Foreskin keratinocyte (primary cell): ENCODE measurements at places on chromosomes 12 and 14. TPM values are rescaled to one million over a fixed set of nuclear protein-coding genes. Genes with fewer than 3 reads are reported as not detected.

DNA sequence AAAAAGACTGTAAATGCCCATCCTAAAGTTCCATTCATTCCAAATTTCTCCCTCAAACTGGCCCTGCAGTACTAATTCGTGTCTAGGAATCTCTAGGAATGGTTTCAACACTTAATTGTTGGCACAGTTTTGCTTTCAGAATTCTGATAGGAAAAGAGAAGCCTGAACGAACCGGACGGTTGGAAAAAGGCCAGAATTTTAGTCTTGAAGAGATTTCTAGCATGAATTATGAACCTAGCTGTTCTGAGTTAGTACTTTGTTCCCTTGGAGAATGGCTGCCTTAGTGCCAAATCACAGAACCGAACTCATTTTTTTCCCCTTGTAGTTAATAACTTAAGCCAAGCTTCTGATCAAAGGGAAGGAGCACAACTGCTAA is 262.6 kb downstream of the ADAMTS20 start:
- DNase-seq: no peak

DNA sequence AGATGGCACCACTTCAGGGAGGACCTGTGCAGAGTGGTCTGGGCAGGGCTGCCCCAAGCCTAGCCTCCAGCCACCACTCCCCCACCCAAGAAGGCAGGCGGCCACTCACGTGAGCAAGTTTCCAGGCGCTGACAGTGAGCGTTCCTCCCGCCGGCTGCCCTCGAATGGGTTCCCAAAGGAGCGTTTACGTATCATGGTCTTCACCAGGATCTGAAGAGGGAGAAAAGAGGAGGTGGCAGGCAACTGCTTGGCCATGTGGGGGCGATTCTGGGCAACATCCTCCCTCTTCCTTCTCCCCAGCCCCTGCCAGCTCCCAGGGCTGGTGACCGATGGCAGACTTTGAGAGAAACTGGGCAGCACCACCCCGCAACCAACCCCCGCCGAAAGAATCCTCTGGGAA is 35.1 kb downstream of the P2RX4 start:
- DNase-seq: no peak

DNA sequence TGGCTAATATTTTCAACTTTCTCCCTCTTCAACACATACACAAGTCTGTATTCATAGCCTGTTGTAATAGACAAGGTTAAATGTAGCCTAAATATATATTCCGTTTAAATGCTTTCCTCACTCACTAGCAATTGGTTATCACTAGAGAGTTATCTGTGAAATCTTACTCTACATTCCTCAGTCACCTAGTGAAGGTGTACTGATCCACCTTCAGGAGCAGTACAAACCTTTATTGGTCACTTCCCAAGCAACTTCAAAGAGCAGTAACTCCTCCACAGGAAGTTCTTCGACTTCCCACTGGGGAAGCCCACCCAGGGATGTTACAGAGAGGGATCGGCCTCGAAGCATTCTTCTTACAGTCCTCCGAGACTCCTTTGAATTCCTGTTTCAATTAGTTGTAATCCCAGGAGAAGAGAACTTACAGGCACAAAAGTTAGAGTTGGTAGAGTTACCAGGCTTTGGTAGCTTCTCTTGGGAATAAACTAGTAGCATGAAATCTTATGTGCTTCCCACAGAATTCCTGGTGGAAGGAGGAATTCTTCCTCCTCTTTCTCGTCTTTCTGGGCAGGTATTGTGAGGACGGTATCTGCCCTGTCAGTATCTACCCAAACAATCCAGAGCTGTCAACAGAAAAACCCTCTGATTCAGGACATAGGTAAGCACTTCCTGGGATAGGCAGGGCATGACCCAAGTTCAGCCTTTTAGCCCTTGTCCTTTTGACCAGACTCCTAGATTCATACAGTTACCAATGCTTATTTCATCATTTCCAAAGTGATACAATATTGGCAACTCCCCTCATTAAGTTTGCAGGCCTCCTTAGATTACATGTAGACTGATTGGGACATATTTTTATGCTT is at the start of gene GYS2:
TSS of gene GYS2 (minus strand) at position 603 of the 857 bp plus-strand sequence. CDS start at position 348, 255 bp downstream.
- DNase-seq: no peak

GRCh38 chr14:20631023-20631879 is 10.2 kb downstream of the OR6S1 start:
- peak; percentile 7 for DNase-seq

DNA sequence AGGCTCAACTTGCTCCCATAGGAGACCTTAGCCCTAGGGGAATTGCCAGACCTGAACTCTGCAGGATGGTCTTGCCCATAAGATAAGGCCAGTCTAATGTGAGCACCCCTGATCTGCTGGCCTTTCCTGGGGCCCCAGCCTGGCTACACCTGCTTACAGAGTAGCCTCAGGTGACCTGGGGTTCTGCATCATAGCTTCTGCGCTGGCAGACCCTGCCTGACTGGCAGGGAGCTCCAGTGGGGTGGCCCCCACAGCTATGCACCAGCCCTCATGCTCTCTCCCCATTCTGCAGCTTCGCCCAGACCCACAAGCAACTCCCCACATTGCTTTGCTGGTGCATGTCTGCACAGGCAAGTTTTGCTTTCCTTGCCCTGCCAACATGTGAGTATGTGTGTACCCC is 371.3 kb upstream of the CLEC14A start:
- DNase-seq: no peak

GRCh38 chr14:71267007-71267513 is 359.8 kb downstream of the PCNX1 start:
- peak; percentile 16 for DNase-seq

DNA sequence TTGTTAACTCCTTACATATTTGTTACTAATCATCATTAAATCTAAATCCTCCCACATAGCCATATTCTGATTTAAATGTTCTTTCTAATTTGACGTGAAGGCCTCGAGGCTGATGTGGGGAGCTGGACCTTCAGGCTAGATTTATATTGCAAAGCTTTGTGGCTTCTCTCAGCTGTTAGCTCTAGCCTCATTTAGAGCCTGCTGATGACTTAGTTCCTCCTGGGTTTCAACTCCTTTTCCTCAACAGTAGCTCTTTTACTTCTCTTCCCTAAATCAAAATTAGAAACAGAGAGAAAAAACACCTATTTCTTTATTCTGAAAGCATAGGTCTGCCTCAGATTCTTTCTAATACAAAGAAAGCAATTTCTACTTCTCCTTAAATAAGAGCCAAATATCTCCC is 477.5 kb upstream of the CCDC196 start:
- DNase-seq: no peak

DNA sequence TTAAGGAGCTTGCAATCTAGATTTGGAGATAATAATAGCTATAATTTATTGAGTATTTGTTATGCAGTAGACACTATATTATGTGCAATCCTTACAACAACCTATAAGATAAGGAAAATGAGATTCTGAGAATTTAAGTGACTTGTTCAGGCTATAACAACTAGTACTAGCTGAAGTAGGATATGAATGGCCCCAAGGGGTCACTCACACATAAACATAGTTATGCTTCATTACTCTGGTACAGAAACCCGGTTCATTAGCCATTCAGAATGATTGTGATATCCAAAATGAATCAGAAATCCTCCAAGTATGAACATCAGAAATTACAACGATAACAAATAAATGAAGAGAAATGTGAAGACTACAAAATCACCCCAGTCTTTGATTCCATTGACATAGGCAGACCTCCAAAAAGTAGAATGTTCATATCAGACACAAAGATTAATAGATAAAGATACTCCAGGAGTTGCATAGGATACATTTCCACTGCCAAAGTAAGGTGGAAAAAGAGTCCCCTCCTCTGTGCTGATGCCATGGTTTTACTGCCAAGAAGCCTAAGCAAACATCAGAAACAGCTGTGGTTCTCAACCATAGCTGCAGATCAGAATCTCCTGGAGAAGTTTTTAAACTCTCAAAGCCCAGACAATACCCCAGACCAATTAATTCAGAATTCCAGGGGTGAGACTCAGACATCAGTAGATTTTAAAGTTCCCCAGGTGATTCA is 8.6 kb upstream of the NID2 start:
- no peak for DNase-seq

GRCh38 chr12:47415054-47415453 is 290.8 kb downstream of the RPAP3 start:
- DNase-seq: no peak

- DNase-seq: no peak
These were observed 54.8 kb downstream of the NOC4L start for GRCh38 chr12:132199101-132199500.

CDC42BPB gene
- total RNA-seq: 52.9 and 59.7 TPM in 2 replicates

EP400 gene
- total RNA-seq: 15.5 and 18.4 TPM in 2 replicates

IKBIP gene
- total RNA-seq: 50.5 and 52.7 TPM in 2 replicates

SPTB gene
- total RNA-seq: 0.28 and 0.58 TPM in 2 replicates
